ENCODE measurements at places on chromosomes 7 and 10.

GRCh38 chr10:116713846-116714245, 28.5 kb downstream of the HSPA12A start:
- no peak for DNase-seq

DNA sequence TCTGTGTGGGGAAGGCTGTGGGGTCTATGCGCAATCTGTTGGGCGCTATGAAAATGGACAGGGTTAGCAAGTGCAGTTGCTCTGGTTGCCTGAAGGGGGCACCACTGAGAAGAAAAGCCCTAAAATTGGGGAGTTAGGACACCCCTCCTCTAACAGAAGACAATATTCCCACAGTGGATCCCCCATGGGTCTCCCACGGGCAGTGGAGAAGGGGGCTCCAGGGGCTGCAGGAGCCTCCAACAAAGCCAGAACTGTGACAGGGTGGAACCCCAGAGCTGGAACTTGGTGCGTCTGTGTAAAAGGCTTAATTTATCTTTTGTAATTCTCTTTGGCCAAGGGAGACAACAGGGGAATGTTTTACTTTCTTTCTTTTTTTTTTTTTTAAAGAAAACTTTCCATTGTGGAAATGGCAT, 12.5 kb upstream of the COL13A1 start:
- no peak for DNase-seq

- no peak for DNase-seq
Measured at GRCh38 chr10:119770928-119771327, 45.1 kb downstream of the INPP5F start.

DNA sequence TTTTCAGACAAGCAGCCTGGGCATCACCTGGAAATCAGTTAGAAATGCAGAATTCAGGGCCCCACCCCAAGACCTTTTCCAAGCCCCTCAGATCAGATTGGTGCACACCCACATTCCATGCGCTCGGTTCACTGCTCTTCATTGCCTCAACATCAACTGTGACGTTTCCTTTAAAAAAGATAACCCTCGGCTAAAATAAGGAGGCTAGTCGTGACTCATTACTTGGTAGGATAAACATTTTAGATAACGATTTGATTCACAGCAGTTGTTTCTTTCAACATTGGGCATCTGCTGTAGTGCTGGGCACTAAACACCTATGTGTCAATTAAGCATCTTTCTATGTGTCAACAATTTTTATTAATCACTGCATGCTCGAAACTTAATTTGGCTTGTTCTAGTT, 191.1 kb upstream of the LRGUK start:
- DNase-seq: no peak

GRCh38 chr10:78433766-78434535, 400.3 kb downstream of the RPS24 start:
- DNase-seq: no peak

- DNase-seq: no peak
Measured at GRCh38 chr10:271201-271600, 135.9 kb downstream of the ZMYND11 start.

GRCh38 chr7:25559581-25560367, 331.5 kb upstream of the NPVF start:
- no peak for DNase-seq

GRCh38 chr10:11325817-11326216, 285.6 kb downstream of the USP6NL start:
- DNase-seq: no peak

DNA sequence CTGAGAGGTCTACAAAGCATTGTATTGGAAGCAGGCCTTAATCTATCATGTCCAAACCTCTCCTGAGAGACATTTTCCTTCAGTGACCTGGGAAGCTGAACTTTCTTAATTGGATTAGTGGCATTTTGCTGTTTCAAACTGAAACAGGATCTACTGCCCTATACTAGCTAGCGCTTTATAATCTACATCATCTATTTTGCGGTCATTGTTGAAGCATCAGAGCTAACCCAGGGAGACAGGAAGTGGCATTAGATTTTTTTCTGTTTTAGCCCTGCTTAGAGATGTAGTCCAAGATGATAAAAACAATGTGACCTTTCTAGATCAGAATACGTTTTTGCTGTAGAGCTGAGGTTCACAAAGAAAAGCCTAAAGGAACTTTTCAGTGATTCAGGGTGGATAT, 147.4 kb upstream of the AGR3 start:
- no peak for DNase-seq

- DNase-seq: no peak
Measured at GRCh38 chr10:34959321-34959720, 130.8 kb downstream of the CUL2 start.

- no peak for DNase-seq
Measured at GRCh38 chr7:122802301-122802751, 83.9 kb downstream of the CADPS2 start.

DNA sequence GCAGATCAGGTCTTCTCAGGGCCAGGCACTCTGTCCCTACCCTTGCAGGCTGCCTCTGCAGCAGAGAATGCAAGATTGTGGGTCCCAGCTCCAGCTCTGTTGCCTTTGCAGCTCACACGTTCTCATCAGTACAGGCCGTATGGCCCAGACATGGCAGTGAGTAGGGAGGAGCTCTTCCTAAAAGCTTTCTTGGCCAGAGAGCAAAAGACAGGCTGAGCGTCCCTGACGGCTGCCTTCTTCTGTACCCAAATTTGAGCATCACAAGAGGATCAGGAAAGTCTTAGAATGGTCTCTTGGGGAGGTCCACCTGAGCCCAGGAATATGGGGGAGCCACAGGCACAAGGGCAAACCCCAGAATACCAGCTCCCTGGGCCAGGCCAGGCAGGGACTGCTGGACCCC, 266.3 kb upstream of the ZMIZ1 start:
- no peak for DNase-seq

- DNase-seq: peak; percentile 85
Measured at GRCh38 chr10:50582766-50583762, 40.7 kb downstream of the SGMS1 start.

- no peak for DNase-seq
Measured at GRCh38 chr10:103547391-103547946, 54.0 kb downstream of the NEURL1 start.

- DNase-seq: no peak
Measured at GRCh38 chr10:58477902-58478301, 34.8 kb upstream of the BICC1 start.

- DNase-seq: no peak
Measured at GRCh38 chr10:119817991-119818888, 54.4 kb downstream of the MCMBP start.

- no peak for DNase-seq
Measured at GRCh38 chr10:122252805-122253204, 18.3 kb upstream of the BTBD16 start.

DNA sequence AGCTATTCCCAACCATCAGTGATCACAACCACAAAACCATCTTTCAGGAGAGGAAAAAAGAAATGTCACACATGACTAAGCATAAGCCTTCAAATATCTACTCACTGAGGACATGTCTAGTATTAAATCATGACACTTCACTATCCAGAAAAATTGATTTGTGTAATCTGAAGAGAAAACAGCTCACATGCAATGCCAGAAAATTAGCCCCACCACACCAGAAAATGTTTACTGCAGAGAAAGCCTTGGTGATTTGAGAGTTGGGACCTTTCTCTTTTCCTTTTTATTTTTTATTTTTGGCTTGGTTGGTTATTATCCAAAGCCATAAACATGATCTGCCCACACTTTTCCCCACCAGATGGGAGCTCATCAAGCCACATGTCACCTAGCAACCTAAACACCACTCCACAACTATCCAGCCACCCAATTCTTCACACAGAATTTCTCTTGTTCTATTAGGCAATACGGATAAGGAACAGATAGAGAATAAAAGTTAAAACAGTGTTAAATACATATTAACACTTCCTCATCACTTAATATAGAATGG, 3.1 kb downstream of the PARD3 start:
- no peak for DNase-seq

GRCh38 chr7:29565224-29565630, 1.6 kb downstream of the PRR15 start:
- DNase-seq: no peak

DNA sequence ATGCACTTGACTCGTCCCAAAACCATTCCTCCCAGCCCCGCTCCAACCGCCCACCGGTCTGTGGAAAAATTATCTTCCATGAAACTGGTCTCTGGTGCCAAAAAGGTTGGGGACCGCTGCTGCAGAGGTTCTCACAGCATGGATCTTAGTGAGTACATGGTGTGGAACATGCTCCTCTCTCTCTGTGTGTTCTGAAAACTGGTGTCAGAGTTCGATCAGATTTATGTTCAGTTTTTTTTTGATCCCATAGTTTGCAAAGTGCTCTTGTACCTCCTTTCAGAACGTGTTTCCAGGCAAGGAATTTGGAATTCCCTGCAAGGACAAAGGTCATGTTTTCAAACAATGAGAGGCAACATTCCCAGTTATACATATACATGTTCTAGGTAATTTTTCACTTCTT, 61.2 kb upstream of the FAM171A1 start:
- DNase-seq: no peak

GRCh38 chr10:4271193-4271592, 486.2 kb upstream of the KLF6 start:
- DNase-seq: no peak

GRCh38 chr10:101749047-101750016, 26.6 kb downstream of the FGF8 start:
- DNase-seq: no peak

- DNase-seq: no peak
Measured at GRCh38 chr7:103605640-103606039, 159.6 kb upstream of the SLC26A5 start.

DNA sequence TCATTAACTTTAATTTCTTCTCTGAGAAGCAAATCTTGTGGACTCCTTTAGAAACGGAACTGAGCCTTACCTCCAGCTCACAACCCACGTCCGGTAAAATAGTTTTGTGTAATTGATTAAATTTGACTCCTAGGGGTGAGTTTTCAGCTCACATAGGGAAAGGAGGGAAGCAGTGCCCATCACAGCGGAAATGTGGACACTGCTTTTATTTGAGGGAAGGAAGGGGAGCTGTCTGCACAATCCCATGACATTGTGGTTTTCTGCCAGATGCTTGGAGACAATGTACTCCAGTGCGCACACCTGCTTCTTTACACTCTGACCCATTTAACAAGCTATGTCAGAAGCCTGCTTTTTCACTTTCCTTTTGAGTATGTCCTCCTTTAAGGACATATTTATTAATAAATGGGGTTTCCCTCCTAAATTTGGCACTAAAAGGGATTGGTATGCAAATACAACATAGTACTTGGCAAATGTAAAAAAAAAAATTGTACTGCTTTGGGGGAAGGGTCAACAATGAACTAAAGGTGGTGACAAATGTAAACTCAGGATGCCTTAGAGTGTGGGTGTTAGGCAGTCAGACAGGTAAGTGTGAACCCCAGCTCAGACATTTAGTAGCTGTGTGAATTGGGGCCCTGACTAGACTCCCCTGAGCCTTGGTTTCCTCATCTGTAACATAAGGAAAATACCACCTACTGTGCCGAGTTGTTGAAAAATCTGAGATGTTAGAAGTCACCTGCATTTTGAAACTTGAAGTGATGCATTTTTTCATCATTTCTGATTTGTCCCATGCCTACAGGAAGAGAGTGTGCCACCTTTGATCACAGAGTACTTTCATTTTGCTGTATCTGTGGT, 90.2 kb upstream of the KLF6 start:
- no peak for DNase-seq

DNA sequence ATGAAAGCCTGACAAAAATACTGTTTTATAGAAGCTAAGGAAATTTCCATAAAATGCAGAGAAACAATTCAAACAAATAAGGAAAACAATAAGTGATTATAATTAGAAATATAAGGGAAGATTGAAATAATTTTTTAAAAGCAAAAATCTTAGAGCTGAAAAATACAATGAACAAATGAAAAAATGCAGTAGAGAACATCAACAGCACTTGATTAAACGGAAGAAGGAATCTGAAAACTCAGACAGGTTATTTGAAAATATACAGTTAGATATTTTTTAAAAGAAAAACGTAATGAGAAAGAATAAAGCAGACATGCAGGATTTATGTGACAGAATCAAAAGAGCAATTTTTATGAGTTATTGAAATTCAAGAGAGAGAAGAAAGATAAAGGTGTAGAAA, 279.1 kb upstream of the MAGI2 start:
- DNase-seq: no peak
